Erythroblast (primary cell): ENCODE measurements at places on chromosomes 13 and 19.

- no peak for DNase-seq
Observed at GRCh38 chr19:4879041-4879440, 11.6 kb upstream of the PLIN3 start.

DNA sequence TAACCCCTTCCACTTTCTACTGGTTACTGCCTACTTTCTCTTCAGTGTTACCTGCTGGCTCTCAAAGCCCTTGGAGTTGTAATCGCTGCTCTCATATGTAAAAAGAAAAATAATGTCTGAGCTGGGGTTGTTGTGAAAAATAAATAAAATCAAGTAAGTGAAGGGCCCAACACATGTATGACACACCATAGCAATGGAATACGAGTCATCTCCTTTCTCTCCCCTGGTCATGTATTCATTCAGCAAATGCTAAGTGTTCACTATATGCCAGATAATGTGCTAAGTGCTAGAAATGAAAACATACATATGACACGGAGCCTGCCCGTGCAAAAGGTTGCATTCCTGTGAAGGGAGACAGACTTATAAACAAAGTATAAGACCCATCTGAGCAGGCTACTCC is 535.0 kb downstream of the RFC3 start:
- no peak for DNase-seq

GRCh38 chr13:45231722-45232121 is 30.9 kb upstream of the KCTD4 start:
- no peak for DNase-seq

DNA sequence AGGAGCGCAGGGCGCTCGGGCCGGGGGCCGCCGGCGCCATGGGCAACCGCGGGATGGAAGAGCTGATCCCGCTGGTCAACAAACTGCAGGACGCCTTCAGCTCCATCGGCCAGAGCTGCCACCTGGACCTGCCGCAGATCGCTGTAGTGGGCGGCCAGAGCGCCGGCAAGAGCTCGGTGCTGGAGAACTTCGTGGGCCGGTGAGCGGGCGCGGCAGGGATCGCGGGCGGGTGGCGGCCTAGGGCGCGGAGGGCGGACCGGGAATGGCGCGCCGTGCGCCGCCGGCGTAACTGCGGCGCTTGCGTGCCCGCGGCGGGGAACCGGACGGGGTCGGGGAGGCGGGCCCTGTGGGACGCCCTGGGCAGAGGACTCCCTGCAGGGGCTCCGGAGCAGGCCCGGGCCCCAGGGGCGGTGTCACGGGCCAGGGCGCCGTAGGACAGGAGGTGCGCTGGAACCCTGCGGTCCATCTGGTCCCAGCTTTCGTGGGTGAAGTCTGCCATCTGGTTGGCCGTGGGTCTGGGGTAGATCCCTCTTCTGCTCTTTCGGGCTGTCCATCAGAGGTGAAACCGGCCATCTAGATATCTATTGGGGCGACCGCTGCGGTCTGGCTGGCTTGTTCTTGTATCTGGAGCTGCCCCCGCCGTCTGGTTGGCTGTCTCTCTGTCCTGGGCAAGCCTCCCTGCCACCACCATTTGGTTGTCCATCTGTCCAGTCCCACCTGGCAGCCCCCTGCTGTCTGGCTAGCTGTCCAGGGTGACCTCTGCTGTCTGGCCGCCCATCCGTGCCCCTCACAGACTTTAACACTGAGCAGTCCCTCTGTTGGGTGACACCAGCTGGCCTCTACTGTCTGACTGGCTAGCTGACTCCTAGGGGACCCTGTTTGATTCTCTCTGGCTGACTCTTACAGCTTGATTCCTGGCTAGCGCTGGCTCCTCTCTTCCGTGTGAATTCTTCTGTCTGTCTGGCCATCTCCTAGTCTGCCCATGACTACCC is 622 bp downstream of the DNM2 start:
- peak; percentile 80 for DNase-seq

DNA sequence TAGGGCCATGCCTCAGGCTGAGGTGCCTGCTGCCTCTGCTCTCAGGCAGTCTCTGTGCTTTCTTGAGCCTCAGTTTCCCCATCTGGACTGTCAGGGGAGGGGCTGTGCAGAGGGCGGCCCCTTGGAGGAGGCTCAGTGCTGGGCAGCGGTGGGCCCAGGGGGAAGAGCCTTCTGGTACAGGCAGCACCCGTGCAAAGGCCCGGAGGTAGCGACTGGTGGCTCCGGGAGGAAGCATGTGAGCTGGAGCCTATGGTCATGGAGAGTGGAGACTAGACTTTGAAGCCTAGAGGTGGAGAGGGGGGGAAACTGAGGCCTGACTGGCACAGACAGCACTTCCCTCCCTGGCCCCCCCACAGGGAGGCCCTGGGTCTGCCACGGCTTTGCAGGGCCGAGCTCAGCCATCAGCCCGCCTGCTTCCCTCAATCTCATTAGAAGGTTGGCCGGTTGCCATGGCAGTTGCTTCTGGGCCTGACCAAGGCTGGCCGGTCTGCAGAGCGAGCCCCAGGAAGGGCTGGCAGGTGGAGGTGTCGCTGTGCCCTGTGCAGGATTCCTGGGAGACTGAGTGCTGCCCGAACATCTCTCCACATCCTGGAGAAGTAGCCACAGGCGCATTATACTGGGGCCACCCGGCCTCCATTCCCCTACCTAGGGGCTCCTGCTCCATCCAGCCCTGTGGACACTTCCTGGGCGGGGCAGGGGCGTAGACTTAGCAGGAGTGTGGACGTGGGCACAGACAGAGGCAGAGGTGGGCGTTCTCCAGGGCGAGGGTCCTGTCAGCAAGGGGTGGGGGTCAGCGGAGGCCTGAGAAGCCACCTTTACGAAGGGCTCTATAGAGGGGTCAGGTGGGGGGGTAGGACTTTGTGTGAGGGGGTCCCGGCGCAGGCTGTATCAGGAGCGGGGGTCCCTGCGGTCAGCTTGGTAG is 53.2 kb downstream of the CRTC1 start:
- DNase-seq, result no peak

GRCh38 chr19:17762505-17763229 is 11.4 kb downstream of the FCHO1 start:
- no peak for DNase-seq

DNA sequence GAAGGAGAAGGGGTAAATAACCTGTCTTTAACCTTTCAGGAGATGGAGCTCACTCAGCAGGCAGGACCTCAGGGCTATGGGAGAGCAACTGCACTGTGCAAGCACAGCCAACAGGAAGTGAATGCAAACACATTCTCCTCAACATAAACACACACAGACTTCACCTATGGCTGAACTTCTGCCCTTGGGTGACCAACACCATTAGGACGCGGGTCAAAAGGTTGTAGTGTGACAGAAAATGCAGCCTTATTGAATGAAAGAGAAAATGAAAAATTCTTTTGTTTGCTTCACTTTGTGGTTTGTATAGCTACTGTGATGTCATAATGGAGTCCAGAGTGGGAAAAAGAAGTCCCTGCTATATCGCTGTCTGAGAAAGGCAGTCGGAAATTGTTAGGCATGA is 323.0 kb downstream of the NDFIP2 start:
- no peak for DNase-seq

DNA sequence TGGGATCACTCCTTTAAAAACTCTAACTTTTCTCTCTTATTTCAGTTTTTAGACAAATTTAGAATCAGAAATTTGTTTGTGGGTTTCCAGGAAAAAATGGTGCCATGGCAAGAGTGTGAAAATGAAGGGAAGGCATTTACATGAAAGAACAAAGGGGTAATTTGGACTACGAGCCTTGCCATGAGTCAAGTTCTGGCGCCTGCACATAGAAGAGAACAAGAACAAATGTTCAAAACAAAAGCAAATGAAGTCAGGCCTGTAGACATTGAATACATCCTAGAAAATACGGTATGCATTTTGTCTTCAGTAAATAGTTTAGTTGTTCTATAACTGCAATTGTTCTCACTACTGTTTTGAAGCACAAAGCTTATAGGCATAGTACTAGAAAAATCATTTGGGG is 1390.5 kb downstream of the EFNB2 start:
- DNase-seq, result no peak

- DNase-seq, result no peak
Observed at GRCh38 chr19:2043251-2043641, 7.8 kb downstream of the MKNK2 start.

GRCh38 chr13:100540621-100541020 is 48.0 kb downstream of the GGACT start:
- DNase-seq, result no peak

GRCh38 chr13:60584976-60585375 is 188.0 kb downstream of the TDRD3 start:
- no peak for DNase-seq

DNA sequence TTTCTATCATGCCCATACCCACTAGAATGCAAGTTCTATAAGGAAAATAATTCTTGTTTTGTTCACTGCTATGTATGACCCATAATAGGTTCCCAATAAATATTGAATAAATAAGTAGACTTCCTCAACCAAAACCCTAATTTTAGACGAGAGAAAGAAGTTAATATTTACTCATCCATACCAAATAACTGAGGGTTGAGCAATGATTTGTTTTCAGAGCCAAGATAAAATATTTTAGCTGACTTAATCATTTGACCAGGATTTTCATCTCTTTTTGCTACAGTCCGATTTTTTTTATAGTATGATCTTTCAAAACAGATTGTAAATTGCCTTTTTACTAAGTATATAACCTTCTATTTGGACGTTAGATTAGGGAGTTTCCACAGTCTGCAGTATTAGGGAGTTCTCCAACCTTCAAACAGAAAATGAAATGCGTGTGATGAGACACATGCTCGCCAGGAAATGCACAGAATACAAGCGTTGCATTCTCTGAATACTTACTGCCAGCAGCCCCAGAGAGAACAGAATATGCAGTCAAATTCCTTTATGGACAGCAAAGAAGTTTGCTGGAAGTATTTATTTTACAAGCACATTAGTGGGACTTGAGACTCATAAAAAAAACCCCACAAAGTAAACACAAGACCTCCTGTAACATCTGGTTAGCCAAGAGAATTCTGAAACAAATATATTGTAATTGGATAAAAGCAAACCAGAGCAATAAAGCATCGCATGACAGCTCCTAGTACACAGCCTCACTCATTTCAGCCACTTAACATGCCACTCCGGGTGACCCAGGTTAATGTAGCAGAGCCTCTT is 230.0 kb downstream of the MYO16 start:
- DNase-seq, result no peak

GRCh38 chr19:55686311-55687050 is 11.5 kb downstream of the EPN1 start:
- no peak for DNase-seq

DNA sequence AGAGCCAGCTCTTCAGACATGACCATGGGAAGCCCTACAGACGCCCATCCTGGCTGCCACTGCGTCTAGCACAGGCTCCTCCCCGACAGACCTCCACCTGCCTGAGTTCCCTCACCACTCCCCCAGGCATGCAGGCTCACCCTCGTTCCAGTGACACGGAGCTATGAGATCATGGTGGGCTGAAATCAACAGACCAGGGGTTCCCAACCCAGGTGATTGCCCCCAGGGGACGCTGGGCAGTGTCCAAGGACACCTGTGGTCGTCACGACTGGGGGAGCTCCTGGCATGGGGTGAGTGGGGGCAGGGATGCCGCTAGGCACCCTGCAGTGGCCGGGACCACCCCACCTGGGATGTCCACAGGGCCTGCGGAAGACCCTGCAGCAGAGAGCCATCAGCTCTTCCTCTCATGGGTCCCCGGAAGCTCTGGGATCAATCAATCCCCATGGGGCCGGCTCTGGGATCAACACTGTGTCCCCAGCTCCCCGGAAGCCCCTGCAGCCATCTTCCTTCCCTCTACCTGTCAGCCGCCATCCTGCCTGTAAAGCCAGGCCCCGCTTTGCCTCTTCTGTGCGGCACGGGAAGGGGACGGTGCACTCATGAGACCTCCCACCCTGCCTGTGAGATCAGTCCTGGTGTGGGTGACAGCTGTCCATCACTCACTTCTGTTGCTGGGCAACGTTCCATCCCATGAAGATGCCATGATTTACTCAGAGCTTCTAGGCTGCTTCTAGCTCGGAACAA is 12.8 kb upstream of the MADCAM1 start:
- DNase-seq, result no peak

- no peak for DNase-seq
Observed at GRCh38 chr19:49637821-49638738, 1.9 kb downstream of the RRAS start.

DNA sequence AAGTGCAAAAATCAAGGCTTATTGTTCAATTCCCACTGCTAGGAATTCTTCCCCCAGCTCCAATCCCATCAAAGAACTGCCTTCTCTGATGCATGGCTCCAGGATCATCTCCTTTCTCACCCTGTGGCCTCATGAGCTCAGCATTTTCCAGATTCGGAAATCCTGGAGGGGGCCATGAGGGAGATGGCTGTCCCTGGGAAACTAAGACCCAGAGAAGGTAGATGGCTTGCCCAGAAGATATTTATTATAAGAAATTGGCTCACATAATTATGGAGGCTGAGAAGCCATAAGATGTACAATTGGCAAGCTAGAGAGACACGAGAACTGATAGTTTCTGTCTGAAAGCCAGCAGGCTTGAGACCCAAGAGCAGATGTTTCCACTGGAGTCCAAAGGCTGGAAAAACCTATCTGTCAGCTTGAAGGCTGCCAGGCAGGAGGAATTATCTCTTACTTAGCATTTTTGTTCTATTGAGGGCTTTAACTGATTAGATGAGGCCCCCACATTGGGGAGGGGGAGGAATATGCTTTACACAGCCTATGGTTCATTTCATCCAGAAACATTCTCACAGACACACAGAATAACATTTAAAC is 58.6 kb downstream of the GADD45B start:
- DNase-seq, result no peak

GRCh38 chr13:36115306-36115705 is 15.9 kb downstream of the DCLK1 start:
- DNase-seq, result no peak

GRCh38 chr13:73767191-73767741 is 366.9 kb downstream of the KLF12 start:
- DNase-seq, result no peak

DNA sequence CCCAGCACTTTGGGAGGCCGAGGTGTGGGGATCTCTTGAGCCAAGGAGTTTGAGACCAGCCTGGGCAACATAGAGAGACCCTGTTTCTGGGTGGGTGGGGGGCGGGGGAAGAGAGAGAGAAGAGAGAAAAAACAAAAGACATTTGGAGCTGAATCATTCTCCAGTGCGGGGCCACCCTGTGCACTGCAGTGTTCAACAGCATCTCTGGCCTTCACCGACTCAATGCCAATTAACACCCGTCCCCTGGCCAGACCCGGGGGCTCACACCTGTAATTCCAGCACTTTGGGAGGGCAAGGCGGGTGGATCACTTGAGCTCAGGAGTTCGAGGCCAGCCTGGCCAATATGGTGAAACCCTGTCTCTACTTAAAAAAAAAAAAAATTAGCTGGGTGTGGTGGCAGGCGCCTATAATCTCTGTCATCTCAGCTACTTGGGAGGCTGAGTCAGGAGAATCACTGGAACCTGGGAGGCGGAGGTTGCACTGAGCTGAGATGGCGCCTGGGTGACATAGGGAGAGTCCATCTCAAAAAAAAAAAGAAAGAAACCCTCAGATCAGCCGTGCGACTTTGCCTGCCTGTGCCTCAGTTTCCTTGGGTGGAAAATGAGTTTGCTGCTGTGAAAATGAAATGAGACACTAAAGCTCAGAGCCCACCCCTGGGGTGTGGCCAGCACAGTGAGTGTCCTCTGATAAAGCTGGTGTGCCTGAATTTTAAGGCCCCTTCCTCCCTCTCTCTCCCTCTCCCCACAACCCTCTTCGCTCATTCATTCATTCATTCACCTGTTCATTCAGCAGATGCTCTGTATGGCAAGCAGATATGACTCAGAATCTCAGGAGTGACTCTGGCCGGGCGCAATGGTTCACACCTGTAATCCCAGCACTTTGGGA is 6.4 kb downstream of the KLF2 start:
- no peak for DNase-seq
